NCI-H146 (cell line): ENCODE measurements at places on chromosomes 6 and 20.

- no peak for DNase-seq
Measured at GRCh38 chr6:130697995-130698535, 129.1 kb upstream of the SMLR1 start.

DNA sequence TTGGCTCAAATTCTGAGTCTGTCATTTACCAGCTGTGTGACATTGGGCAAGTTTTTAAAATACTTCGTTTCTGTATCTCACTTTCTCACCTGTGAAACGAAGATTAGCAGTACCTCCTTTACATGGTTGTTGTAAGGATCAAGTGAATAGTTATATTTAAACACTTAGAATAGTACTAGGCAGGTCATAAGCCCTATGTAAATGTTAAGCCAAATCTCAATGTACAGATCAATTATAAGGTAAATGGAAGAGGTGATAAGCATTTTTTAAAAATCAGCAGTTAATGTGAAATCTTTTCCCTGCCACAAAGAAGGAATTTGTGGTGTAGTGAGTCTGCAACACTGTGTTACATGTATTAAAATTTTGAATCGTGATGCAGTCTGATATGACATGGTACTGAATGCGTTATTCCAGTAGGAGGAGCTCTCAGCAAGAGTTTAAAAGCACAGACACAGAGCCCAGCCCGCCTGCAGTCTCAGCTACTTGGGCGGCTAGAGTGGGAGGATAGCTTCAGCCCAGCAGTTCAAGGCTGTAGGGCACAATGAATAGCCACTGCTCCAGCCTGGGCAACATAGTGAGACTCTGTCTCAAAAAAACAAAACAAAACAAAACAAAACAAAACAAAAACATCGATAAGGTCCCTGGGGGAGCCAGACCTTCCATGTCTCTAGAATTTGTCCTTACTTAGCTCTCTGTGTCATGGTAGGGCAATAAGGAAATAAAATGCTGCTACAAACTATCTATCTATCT lies 46.0 kb downstream of the GTF2H5 start:
- DNase-seq, result peak; percentile 88

DNA sequence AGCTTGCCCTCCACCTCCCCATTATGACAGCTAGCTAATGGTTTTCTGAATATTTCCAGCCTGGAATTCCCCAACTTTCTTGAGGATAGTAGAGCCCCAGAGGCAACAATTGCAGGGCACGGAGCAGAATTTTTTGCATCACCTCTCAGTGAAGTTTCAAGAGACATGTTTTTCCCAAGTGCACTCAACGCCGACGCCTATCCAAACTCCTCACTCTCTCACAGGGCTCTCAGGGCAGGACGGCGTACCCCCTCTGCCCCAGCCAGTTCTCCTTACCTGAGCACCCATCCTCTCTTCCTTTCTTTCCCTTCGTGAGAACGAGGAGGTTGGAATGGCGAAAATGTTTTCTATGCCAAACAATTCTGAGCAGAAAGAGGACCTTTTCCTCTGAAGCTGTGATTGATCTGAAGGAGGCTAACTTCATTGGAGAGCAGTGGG lies 83.1 kb upstream of the FOXQ1 start:
- no peak for DNase-seq

GRCh38 chr20:4829514-4830215 lies 108.0 kb downstream of the PRND start:
- no peak for DNase-seq

DNA sequence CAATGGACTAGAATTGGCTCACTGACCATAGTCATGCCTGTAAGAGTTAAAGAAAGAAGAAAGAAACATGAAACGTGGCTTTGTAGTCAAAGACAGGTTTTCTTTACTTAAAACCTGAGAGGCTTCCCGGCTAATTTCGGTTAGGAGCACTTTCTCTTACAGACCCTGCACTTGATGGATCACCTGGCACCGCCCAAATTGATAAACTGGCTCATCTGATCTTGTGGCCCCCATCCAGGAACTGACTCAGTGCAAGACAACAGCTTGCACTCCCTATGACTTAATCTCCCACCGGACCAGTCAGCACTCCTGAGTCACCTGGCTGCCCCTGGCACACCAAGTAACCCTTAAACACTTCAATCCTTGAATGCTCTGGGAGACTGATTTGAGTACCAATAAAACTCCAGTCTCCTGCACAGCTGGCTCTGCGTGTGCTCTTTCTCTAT lies 12.3 kb downstream of the TMEM14B start:
- DNase-seq, result no peak

- no peak for DNase-seq
Measured at GRCh38 chr6:129875610-129876520, 14.8 kb upstream of the TMEM244 start.

GRCh38 chr6:1784422-1784884 lies 174.7 kb downstream of the FOXC1 start:
- DNase-seq, result no peak

GRCh38 chr6:29663300-29664042 lies 6.6 kb downstream of the MOG start:
- no peak for DNase-seq
